ENCODE measurements at places on chromosomes 7 and 10. TPM values are rescaled to one million over a fixed set of nuclear protein-coding genes. Genes with fewer than 3 reads are reported as not detected.

The ZNF138 gene
- 3.8 TPM for total RNA-seq

The RINT1 gene
- total RNA-seq = 14.3 TPM

The SEMA3C gene
- total RNA-seq = 62.4 TPM

The LRRC27 gene
- total RNA-seq = 5.7 TPM

The EBLN1 gene
- 0.21 TPM for total RNA-seq

The ZNF804B gene
- total RNA-seq = not detected

The PLEKHS1 gene
- 0.09 TPM for total RNA-seq

The ARHGEF5 gene
- total RNA-seq = 2.2 TPM

The SPDYE5 gene
- total RNA-seq = not detected

The VDAC2 gene
- 281 TPM for total RNA-seq

The LDB3 gene
- total RNA-seq = not detected

The KLHL7 gene
- total RNA-seq = 23.8 TPM

The C10orf53 gene
- total RNA-seq = not detected

The GNG11 gene
- total RNA-seq = 34.6 TPM

The PDCD4 gene
- total RNA-seq = 35.0 TPM
